ENCODE measurements at places on chromosomes 6 and 20. TPM values are rescaled to one million over a fixed set of nuclear protein-coding genes. Genes with fewer than 3 reads are reported as not detected.

The CHRNA4 gene
- total RNA-seq: not detected

The ALDH8A1 gene
- 1.8 TPM for total RNA-seq

The PEDS1 gene
- total RNA-seq: 31.5 TPM

The CEP43 gene
- 17.0 TPM for total RNA-seq

The MACROD2 gene
- total RNA-seq: not detected

All from natural killer cell (primary cell).